Left forelimb (tissue), 1 donor: ENCODE measurements at places on chromosomes 2 and 18.

DNA sequence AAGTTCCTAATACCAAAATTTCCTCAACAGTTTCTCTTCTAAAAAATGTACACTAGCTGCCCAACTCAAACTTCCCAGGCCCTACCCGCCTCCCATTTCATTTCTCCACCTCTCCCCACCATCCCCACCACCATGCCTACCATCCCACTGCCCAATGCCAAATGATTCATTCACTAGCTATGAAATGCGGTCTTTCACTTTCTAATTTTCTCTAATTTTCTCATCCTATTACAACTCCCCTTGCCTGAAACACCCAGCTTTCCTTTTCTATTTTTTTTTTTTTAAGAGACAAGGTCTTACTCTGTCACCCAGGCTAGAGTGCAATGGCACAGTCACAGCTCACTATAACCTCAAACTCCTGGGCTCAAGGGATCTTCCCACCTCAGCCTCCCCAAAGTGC lies 38.4 kb downstream of the KIDINS220 start:
- no peak for DNase-seq

DNA sequence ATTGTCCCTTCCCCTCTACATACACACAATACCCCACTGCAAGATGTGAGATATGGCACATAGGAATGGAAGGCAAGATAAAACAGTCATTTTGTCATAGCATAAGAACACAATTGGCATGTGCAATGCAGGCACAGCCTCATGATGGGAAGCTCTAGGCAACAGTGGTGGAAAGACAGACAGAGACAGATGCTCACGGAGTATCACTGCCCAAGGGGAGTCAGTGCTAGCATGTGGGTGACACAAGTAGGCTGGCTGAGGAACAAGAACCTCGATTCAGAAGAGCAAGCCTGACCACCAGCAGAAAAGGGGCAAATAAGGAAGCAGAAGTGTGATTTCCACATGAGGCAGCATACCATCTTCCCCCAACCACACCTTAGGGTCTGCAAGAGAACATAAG lies 323.6 kb downstream of the PAX3 start:
- no peak for DNase-seq

DNA sequence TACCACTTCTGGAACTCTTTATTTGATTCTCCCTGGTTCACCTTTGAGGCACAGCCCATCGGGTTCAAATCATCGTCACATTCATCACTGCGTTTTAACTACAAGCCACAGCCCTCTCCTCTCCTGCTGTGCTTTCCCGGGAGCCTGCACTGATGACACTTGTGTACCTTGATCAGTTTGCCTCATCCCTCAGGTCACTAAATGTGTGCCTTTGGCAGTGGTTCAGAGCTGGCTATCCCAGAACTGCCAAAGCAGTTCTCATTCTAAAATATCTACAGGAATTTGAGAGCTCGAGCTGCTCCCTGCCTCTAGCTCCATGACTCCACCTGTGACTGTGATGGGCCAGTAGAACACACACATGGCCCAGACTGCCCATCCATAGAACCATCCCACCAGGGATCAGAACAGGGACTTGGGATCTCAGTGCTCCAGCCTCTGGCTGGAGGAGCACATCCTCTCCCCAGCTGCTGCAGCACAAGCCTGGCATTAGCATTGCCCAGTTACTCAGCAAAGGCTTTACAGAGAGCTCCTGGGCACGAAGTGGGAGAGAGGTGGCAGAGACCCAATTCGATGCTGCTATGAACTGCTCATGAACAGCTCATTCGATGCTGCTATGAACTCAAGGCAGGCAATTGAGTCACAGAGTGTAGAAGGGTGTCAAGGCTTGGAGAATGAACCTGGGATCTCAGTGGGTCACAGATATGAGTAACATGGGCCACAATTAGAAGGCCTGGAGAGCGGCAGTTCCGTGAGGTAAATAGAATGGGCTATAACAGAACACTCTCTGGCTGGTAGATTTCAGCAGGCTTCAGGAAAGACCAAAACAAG lies 41.9 kb downstream of the EVA1A start:
- no peak for DNase-seq

DNA sequence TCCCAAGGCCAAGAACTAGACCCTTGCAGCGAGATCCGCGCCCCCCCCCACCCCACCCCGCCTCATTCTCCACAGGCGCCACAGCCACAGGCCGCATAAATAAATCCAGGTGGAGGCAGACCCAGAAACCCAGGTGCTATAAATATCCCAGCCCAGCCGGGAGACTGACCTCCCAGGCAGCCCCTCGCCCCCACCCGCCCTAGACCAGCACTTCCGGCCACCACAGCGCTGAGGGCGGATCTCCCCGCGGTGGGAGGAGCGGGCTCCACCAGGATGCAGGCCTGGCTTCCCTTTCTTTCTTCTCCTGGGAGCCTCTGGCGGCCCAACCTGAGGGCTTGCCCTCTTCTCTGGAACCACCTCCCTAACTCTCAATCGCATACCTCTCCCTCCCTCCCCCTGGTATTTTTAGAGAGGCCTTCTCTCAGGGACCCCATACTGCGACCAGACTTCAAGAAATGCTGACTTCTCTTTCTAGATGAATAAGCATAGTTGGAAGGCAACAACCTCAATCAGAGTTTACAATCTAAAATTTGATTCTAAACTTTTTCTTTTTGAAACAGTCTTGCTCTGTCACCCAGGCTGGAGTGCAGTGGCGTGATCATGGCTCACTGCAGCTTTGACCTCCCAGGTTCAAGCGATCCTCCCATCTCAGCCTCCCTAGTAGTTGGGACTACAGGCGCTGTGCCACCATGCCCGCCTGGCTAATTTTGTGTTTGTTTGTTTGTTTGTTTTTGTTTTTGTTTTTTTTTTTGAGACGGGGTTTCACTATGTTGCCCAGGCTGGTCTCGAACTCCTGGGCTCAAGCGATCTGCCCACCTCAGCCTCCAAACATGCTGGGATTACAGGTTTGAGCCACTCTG lies 55.0 kb downstream of the PKDCC start:
- DNase-seq: peak; percentile 84

- no peak for DNase-seq
These were observed 217.0 kb upstream of the PIEZO2 start for GRCh38 chr18:11366410-11366809.

DNA sequence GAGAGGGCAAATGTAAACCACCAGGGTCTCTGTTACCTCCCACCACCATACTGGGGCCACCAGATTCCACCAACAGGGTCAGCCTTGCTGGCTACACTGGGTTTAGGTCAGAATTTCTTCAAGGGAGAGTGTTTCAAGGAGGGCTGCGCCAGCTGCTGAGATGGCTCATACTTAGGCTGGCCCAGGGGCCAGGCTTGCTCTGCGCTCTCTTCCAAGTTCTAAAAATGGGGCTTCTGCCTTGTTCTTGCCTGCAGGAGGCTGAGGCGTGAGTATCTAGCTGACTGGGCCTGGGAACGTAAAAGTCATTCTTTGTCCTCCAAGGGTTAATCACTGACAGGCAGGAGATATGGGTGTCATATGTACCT lies 28.1 kb downstream of the MRPL33 start:
- no peak for DNase-seq
